ENCODE measurements at places on chromosomes 5 and 9.

DNA sequence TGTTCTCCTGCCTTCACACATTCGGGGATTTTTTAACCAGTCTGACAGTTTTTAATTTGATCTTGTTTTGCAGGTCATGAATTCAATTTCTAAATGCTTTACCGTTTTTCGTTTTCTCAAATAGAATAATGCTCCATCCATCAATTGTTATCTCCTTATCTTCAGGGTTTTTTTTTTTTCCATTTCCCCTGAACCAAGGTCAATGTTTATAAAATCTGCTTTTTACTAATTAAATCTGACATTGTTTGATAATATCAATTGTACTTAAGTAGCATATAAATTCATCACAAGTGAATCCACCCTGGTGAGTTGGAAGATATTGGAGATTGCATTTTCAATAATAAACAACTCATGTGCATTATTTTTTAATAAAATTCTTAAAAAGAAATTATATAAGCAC is 2004.6 kb upstream of the WWC1 start:
- no peak for DNase-seq

- no peak for DNase-seq
Measured at GRCh38 chr9:86471171-86471815, 117.1 kb upstream of the TUT7 start.

GRCh38 chr5:170095646-170096045 is 10.1 kb upstream of the FOXI1 start:
- DNase-seq = no peak

- DNase-seq = no peak
Measured at GRCh38 chr5:173622183-173623047, 6.0 kb upstream of the BOD1 start.

GRCh38 chr9:113715086-113715485 is 161.0 kb upstream of the ZNF618 start:
- no peak for DNase-seq

DNA sequence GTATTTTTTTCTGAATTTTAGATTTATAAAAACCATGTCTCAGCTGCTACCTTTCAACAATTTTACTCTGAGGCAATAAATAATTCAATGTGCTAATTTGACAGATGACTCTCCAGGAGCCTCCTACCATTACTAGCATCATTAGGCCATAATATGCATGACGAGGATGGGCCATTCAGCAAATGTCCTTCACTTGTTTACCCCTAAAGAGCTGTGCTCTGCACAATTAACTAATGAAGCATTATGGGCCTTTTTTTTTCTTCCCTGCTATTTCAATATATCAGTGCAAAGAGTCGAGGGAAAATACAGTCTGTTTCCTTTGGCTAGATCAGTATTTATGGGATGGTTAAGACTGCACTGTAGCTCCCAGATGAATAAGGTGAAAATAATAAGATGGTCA is 627.2 kb downstream of the ISL1 start:
- no peak for DNase-seq

- no peak for DNase-seq
Measured at GRCh38 chr5:109561447-109561846, 128.3 kb upstream of the MAN2A1 start.

- DNase-seq = no peak
Measured at GRCh38 chr9:5499889-5500398, 10.4 kb upstream of the PDCD1LG2 start.

- no peak for DNase-seq
Measured at GRCh38 chr9:83270116-83270515, 207.2 kb upstream of the RASEF start.

DNA sequence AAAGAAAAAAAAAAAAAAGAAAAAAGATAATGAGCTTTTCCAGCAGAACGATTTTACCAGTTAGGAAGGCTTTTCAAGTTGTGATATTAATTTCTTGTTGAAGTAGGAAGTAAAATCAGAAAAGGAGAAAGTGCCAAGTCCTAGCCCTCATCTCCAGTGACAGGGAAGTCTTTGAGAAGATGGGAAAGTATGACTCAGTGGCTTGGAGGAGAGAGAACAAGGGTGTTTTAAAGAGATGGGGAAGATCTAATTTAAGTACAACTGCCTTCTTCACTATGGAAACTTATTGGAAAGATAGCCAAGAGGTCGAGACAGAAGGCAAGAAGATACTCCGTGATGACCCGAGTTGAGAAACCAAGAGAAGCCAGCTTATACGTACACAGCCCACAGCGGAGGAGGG is 22.6 kb downstream of the FGF1 start:
- no peak for DNase-seq

GRCh38 chr9:96004379-96004778 is 128.9 kb downstream of the ERCC6L2 start:
- DNase-seq = no peak

Measured in SK-N-MC (cell line).